ENCODE measurements at places on chromosomes 2 and 18. TPM values are rescaled to one million over a fixed set of nuclear protein-coding genes. Genes with fewer than 3 reads are reported as not detected.
A peak's percentile ranks its signal among the peaks of the same experiment; 100 is the strongest.

The NRP2 gene
- total RNA-seq: 8.9 TPM

DNA sequence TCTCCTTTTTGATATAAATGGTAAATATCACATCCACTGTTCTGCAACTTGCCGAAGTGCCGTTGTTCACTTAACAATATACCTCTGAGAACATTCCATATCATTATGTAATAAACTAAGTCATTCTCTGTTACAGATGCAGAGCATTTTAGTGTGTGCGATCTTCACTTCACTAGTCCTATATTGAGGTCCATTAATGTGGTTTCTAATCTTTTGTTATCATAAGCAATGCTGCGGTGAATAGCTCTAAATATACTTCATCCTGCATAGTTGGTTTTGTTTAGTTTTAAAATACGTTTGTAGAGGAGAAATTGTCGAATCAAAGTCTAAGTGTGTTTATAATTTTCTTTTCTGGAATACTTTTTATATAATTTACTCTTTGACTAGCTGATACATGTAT is 280.3 kb upstream of the TRIB2 start:
- no peak for DNase-seq

GRCh38 chr2:105887256-105887655 is 142.5 kb downstream of the NCK2 start:
- peaks cover 34% of the 10 kb centered on the region for H3K4me1 ChIP-seq
- H3K4me3 ChIP-seq: no peak overlapping the region
- DNase-seq: no peak
- no peaks in the 10 kb centered on the region for H3K27me3 ChIP-seq

GRCh38 chr18:55220523-55220922 is 261.3 kb upstream of the CCDC68 start:
- no peak overlapping the region for H3K4me3 ChIP-seq
- H3K4me1 ChIP-seq: no peaks in the 10 kb centered on the region

DNA sequence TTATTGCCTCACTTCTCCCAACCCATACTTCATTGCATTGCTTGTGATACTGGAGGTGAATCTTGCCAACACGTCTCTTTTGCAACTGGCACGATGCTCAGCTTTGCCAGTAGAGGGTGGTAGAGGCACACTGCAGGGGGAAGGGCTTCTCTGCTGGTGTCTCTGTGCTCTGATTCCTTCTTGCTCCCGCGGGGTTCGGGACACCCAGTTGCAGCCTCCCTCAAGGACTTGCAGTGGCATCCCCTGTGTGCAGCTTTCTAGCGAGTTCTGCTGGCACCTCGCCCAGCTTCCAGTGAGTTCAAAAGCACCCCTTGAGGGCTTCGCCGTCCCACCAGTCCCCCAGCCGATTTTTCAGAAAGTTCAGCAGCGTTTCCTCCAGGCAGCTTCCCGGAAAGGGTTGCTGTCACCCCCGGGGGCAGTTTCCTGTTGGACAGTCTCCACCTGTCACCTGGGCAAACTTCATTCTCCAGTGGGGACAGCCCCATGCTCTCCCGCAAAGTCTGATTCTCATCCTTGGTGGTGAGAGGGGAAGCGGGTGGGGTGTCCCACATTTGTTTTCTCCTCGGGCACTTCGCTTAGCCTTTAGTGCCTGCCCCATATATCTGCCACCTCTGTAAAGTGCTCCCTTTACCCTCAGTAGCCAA is 35.4 kb upstream of the EN1 start:
- DNase-seq: no peak
- peaks cover 10% of the 10 kb centered on the region for H3K4me1 ChIP-seq
- H3K4me3 ChIP-seq: peak overlapping the region; percentile 25
- peaks cover 15% of the 10 kb centered on the region for H3K27me3 ChIP-seq

The CABLES1 gene
- 42.2 TPM for total RNA-seq

GRCh38 chr18:79958981-79959380 is 5.5 kb upstream of the HSBP1L1 start:
- DNase-seq: no peak
- no peak overlapping the region for H3K4me3 ChIP-seq
- no peak overlapping the region for H3K27ac ChIP-seq
- H3K4me1 ChIP-seq: peaks cover 43% of the 10 kb centered on the region
- H3K27me3 ChIP-seq: no peaks in the 10 kb centered on the region
- no peaks in the 10 kb centered on the region for H3K36me3 ChIP-seq

The FABP1 gene
- total RNA-seq: not detected

The DSG2 gene
- 13.9 TPM for total RNA-seq

DNA sequence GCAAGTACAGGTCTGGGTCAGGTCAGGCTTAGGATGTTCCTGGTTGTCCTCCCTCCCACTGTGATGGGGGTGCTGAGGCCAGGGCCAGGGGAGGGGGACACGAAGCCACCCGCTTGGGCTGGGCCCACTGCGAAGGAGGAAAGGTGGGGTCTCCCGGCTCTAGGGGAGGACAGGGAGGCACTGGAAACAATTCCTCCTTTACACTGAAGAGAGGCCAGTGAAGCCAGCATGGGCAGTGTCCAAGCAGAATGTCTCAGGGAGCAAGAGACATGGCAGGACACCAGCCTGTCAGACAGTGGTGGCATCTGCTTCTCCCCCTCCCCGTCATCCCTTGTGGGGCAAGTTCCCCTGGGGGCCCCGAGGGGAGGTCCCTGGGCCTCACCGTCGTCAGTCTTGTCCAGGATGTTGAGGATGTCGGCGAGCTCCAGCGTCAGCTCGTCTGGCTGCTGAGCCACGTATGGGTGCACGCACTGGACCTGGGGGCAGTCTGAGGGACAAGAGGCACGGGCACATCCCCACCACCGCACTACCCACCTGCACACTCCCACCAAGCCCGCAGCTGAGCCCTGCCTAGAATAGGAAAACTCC is 10.8 kb downstream of the SNORC start:
- no peak overlapping the region for H3K27ac ChIP-seq
- H3K36me3 ChIP-seq: peaks cover 10% of the 10 kb centered on the region
- no peak overlapping the region for H3K4me3 ChIP-seq
- H3K4me1 ChIP-seq: peaks cover 23% of the 10 kb centered on the region
- peak; percentile 74 for DNase-seq
- peaks cover 11% of the 10 kb centered on the region for H3K27me3 ChIP-seq

- peak within 1 kb of the TSS; percentile 64 for H3K4me3 ChIP-seq
- peaks cover 42% of the 10 kb centered on the region for H3K4me1 ChIP-seq
- no peaks in the 10 kb centered on the region for H3K36me3 ChIP-seq
- H3K27ac ChIP-seq: peak within 1 kb of the TSS; percentile 72
- DNase-seq: no peak
These were observed at the start of gene GLI2 for GRCh38 chr2:120735746-120736170. TSS of gene GLI2 (plus strand) at chr2:120735868. CDS start at chr2:120797321, 61,453 bp downstream.

The XIRP2 gene
- not detected for total RNA-seq

Measured in suprapubic skin (tissue), 4 donors.